ENCODE measurements at places on chromosomes 13 and 19.

DNA sequence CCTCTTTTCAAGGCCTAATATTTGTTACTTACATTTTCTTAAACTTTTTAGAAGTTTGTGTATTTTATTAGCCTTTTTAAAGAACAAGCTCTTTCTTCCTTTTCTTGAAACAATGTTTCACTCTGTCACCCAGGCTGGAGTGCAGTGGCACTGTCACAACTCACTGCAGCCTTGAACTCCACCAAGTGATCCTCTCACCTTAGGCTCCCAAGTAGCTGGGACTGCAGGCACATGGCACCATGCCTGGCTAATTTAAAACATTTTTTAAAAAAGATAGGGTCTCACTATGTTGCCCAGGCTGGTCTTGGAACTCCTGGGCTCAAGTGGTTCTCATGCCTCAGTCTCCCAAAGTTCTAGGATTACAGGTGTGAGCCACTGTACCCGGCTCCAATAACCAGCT, 192.2 kb upstream of the SPRY2 start:
- DNase-seq: no peak

- DNase-seq: no peak
Measured at GRCh38 chr13:37752146-37752545, 117.4 kb downstream of the TRPC4 start.

DNA sequence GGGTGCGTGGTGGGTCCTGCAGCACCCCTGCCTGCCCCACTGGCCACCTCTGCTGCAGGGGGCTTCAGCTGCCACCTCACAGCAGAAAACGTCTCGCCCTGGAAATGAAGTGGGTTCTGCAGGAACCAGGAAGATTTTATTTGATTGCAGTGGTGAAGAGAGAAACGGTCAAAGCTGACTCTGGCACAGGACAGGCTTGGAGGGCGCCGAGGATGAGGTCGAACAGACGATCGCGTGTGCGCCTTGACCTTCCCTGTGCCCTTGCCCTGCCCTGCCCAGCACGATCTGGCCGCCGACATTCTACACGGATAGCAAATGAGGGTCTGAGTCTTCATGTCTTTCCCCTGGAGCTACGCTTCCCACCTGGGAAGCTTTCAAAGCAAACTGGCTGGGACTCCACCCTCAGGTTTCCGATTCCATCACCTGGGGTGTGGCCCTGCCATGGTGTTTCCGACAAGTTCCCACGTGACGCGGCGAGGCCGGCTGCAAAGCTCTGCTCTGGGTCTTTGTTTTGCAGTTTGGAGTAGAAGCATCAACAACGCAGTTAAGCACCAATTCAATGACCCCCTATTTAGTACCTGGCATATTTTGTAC, 50.3 kb upstream of the TUBGCP3 start:
- no peak for DNase-seq

- DNase-seq: peak; percentile 11
Measured at GRCh38 chr19:17404621-17405249, 695 bp downstream of the BST2 start.

- peak; percentile 73 for DNase-seq
Measured at GRCh38 chr19:6632002-6632621, 37.8 kb downstream of the TNFSF14 start.

GRCh38 chr19:6849876-6850275, 37.5 kb upstream of the ADGRE1 start:
- DNase-seq: no peak

DNA sequence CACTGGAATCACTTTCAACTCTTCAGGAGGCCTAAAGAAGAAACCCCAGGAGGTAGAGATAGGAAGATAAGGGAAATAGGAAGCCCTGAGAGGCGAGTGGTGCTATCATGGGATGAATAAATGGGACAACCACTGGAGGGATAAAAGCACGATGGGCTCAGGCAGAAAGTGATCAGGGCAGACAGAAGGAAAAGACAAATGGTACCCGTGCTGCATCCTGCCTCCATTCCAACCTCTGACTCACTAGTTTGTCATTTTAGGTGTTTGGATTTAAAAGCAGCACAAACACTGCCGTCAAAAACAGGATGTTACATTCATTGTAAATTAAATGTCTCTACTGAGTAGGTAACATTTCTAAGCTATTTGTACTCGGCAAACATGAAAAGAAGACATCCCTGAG, 314.3 kb upstream of the HTR2A start:
- DNase-seq: no peak

GRCh38 chr13:59346999-59347723, 816.6 kb downstream of the DIAPH3 start:
- DNase-seq: no peak

DNA sequence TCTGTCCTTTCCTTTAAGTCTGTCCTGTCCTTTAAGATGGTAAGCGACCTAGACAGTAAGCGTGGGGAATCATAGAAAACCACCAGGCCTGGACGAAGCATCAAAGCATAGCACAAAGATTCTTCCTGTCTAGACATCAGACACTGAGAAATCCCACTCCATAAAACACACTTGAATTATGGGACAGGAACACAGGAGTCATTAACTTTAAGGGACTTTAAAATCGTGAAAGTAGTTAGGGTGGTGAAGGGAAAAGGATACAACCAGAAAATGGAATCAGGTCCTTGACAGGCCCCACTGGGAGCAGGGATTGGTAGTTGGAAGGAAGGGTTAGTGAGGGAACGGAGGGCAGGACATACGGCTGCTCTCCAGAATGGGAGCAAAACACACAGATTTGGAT, 31.6 kb upstream of the C1QTNF9 start:
- no peak for DNase-seq

- peak; percentile 21 for DNase-seq
Measured at GRCh38 chr13:44768239-44768638, 192.1 kb upstream of the TSC22D1 start.

GRCh38 chr13:103284466-103284865, 218.2 kb upstream of the SLC10A2 start:
- DNase-seq: no peak

GRCh38 chr19:38974624-38975213, 823 bp downstream of the FBXO17 start:
- no peak for DNase-seq

GRCh38 chr13:65217471-65217995, 2012.6 kb downstream of the PCDH9 start:
- no peak for DNase-seq

DNA sequence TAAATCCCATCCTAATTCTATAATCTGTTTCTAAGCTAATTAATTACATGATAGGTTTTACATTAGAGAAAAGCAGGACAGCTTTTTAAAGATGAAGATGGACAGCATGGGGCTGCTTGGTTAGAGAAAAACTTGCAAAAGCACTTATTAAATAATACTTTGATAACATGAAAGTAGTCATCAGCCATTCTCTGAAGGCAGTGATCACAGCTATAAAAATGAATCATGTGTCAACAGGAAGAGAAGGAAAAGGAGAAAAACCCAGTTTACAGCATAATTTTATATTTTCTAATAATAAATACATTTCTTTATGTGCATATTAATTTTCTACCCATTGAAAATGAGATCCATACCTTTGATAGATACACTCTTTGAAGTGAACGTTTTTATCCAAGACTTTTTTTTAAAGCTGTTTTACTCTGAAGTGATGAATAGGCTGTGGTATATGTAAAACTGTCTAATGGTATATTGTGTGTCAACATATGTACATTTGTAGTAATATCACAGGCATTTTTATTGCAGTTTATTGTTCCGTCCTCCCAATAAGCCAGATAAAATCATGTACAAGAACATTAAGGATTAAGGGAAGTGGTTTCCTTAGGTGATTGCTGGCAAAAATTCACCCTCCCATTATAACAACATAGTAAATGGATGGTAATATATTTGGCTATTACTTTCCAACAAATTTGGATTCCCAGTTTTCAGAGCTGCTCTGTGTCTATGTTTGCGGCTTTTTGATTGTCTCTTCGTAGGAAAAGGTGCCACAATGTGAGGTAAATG, 1.3 kb upstream of the KLF5 start:
- DNase-seq: no peak

- DNase-seq: no peak
Measured at GRCh38 chr13:32126756-32127155, 95.2 kb downstream of the FRY start.

GRCh38 chr13:29619995-29620394, 24.5 kb upstream of the SLC7A1 start:
- DNase-seq: no peak

- no peak for DNase-seq
Measured at GRCh38 chr19:53055117-53055516, 10.6 kb downstream of the ERVV-2 start.

DNA sequence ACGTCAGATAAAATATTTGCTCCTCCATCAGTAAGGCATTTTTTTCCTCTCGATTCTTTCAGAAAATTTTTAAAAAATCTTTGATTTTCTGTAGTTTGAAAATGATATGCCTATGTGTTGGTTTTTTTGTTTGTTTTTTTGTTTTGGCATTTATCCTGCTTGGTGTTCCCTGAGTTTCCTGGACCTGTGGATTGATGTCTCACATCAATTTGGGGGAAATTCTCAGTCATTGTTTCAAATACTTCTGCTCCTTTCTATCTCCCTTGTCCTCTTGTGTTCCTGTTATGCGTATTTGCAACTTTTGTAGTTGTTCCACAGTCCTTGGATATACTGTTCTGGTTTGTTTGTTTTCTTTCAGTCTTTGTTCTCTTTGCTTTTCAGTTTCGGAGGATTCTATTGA, 18.8 kb upstream of the FLT1 start:
- DNase-seq: no peak

- no peak for DNase-seq
Measured at GRCh38 chr13:113126265-113127150, 3.9 kb downstream of the F10 start.

- no peak for DNase-seq
Measured at GRCh38 chr13:92196591-92197256, 798.3 kb downstream of the GPC5 start.

GRCh38 chr13:50077431-50077830, 62.2 kb downstream of the KCNRG start:
- DNase-seq: no peak

DNA sequence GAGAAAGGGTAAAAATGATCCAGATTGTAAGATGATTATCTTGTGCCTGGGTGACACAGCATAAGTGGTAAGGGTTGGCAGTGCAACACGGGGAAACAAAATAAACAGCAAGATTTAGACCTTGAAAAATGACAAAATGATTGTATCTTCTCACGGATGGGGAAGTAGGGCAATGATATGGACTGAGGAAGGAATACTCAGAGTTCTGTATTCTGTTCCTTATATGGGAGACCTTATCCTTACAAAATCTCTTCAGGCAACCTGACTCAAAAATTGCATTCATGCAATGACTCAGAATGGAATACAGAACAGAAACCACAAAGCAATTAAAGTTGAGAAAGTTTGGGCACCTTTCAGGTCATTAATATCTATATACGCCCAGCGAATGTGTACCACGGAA, 149.0 kb downstream of the HS6ST3 start:
- no peak for DNase-seq

GRCh38 chr13:98874029-98874397, 103.9 kb downstream of the DOCK9 start:
- no peak for DNase-seq

All from stimulated activated CD4-positive, alpha-beta T cell treated with anti-CD3 and anti-CD28 coated beads, Interleukin-1b, Interleukin-23, amount 100 ng/mL, for 48 hours (primary cell).